ENCODE measurements at places on chromosomes 5 and 9. TPM values are rescaled to one million over a fixed set of nuclear protein-coding genes. Genes with fewer than 3 reads are reported as not detected.
A peak's percentile ranks its signal among the peaks of the same experiment; 100 is the strongest.

Gene SCGB3A2
- not detected for total RNA-seq

Gene GFI1B
- not detected for total RNA-seq

Gene DBH
- 0.06 TPM for total RNA-seq

GRCh38 chr5:123208668-123209501 is 119.8 kb downstream of the PRDM6 start:
- H3K4me1 ChIP-seq: peaks cover 24% of the 10 kb centered on the region
- H3K27ac ChIP-seq: no peak overlapping the region
- no peak for DNase-seq
- no peaks in the 10 kb centered on the region for H3K36me3 ChIP-seq
- H3K27me3 ChIP-seq: no peaks in the 10 kb centered on the region

DNA sequence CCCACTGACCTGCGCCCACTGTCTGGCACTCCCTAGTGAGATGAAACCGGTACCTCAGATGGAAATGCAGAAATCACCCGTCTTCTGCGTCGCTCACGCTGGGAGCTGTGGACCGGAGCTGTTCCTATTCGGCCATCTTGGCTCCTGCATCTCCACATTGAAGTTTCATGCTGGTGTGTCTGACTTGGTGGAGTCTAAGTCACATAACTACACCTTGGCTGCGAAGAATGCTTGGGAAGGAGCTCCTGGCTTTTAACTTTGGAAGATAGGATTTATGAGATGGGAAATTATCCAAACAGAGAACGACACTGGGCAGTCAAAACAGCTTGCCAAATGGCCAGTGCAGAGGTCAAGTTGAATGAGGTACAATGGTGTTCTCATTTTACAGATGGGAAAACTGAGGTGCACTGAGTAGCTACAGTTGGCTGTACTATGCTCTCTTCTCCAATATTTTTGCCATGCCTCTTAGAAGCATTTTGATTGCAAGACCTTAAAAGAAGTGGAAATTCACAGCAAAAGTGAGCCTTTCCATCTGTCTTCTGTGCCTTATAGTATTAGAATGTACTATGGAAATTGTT is 36.7 kb downstream of the CCDC192 start:
- H3K4me1 ChIP-seq: no peaks in the 10 kb centered on the region
- H3K4me3 ChIP-seq: no peak overlapping the region
- no peaks in the 10 kb centered on the region for H3K27me3 ChIP-seq
- H3K27ac ChIP-seq: no peak overlapping the region
- no peak for DNase-seq

DNA sequence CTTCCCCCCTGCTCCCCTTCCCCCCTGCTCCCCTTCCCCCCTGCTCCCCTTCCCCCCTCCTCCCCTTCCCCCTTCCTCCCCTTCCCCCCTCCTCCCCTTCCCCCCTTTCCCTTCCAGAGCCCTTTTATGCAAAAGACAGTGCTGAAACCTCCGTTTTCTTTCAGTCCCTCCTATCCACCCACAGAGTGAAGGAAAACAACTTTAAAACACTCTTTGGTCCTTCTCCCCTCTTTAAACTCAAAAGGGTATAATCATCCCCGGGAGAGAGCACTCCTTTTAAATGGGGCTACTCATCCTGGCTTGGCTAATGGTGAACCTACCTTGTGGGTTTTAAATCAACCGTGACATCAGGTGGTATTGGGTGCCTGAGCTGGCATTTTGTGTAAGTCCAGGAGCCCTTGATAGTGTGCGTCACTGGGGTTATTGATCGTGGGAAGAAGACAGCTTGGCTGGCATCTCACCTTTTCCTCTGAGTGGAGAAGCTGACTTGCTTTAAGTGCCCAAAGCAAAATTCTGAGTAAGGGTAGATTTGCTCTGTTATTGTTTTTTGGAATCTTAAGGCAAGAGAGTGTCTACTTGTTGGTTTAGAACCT is 2.7 kb downstream of the LARP1 start:
- H3K4me1 ChIP-seq: peaks cover 76% of the 10 kb centered on the region
- no peak for DNase-seq
- H3K27ac ChIP-seq: peak overlapping the region; percentile 98

DNA sequence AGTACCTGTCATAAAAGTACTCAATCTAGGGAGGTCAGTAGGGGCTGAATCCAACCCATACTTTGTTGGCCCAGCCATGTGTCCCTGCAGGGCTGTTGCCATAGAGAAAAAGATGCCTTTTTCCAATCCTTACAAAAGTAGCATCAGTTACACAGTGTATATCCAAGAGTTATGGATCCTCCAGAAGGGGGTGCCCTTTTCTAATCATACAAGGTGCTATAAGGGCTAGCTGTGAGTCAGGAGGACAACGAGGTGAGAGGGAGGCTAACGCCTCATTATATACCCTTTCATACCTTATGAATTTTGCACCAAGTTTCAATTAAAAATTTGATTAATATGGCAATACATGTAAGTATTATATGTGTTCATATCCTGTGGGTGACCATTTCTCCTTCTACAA is 4.8 kb downstream of the KIAA0825 start:
- H3K4me3 ChIP-seq: no peak overlapping the region
- no peaks in the 10 kb centered on the region for H3K36me3 ChIP-seq
- peaks cover 8% of the 10 kb centered on the region for H3K4me1 ChIP-seq

Measured in esophagus muscularis mucosa (tissue), 4 donors.